ENCODE measurements at places on chromosomes 4 and X. TPM values are rescaled to one million over a fixed set of nuclear protein-coding genes. Genes with fewer than 3 reads are reported as not detected.

DNA sequence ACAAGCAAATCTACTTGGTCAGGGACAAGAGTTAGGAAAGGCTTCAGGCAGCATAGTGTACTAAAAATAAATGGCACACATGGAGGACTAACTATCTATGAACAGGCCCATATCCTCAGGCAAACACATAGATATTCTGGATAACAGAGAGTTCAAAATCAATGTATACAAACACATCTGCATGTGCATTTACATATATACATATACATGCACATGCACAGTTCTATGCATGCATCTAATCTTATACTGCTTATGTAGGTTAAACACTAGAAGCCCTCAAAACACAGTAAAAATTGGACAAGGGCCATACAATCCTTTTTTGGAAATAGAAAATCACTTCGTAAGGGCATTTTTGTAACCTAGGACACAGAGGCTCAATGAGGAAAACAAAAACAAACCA is 458.0 kb upstream of the CXorf51B start:
- DNase-seq: no peak

The MAGEB17 gene
- 0.30 TPM for total RNA-seq

The ITGB1BP2 gene
- 85.5 TPM for total RNA-seq

GRCh38 chr4:154015578-154015977 is 226.7 kb upstream of the SFRP2 start:
- no peak for DNase-seq

The SFRP2 gene
- total RNA-seq: 2.1 TPM
